Putamen (tissue), 1 donor: ENCODE measurements at places on chromosomes 16 and 17.
A peak's percentile ranks its signal among the peaks of the same experiment; 100 is the strongest.

DNA sequence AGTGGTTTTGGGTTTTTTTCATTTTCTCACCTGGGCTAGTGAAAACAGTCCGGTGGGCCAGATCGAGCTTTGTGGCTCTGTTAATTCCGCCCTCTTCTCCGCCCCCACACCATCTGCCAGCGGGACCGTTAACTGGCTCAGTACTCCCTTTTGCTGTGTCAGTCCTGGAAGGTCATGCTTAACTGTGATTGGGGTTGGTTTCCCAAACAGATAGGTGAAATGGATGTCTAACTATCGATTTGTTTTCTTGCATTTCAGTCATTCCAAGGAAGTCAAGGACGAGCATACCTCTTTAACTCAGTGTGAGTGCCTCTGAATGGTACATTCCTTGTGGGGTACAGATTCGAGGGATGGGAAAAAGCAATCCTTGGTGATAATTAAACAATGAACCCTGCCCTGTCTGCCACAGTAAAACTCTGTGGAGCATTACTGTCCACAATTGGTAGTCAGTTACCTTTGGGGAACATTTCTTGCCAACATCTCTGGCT is 56.7 kb downstream of the YPEL2 start:
- DNase-seq: no peak

DNA sequence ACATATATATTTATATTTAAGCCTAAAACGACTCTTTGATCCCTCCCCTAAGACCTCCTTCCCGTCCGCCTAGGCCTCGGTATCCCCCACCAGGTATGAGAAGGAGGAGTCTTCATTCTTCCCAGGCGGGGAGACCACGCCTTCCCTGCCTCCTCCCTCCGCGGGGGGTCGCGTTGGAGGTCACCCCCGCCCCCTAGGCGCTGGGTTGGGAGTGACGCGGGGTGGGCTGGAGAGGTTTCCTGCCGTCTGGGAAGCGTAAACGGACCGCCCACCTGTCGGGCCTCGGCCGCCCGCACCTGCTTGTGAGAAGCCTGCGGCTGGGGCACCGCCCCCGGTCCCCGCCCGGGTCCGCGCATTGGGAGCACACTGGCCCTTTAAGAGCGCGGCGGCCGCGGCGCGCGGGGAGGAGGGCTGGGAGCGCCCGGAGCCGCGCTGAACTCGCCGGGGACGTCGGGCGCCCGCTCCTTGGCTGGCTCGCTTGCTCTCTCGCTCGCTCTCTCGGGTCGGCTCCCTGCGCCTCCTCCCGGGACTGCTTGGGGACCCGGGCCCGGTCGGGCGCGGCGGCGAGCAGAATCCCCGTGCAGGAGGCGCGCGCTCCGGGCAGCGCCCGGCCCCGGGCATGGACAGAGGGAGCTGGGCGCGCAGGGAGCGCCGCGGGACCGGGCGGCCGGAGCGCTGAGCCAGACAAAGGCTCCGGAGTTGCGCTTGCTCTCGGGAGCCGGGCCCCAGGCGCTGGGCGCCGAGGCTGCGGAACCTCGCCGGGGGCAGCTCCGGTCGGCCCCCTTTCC is at the start of gene MMP15:
TSS of gene MMP15 (plus strand) at position 404 of the 788 bp plus-strand sequence. CDS start 597 bp downstream, outside the sequence.
- peak; percentile 48 for DNase-seq

GRCh38 chr17:46848534-46848933 is 2.8 kb upstream of the WNT9B start:
- no peak for DNase-seq

DNA sequence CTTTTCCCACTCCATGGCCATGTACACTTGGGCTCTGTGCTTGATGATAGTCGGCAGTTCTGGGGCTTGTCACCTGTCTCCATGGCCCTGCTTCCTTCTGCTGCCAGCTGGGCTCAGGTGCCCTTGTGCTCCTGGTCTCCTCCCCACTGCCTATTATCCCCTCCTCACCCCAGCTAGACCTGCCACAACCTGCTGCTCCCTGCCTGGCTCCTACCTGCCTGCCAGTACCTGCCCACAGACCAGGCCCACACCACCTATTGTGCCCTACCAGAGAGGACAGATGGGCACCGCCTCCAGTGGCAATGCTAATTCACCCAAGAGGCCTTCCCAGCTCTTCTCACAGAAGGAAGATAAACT is 538 bp upstream of the RAPGEFL1 start:
- no peak for DNase-seq

GRCh38 chr17:83177611-83178532 is 98.5 kb downstream of the METRNL start:
- no peak for DNase-seq

GRCh38 chr16:64185954-64186353 is 935.9 kb downstream of the CDH11 start:
- DNase-seq: no peak
